Upper lobe of right lung (tissue), 1 donor: ENCODE measurements at places on chromosomes 7 and 10.
A peak's percentile ranks its signal among the peaks of the same experiment; 100 is the strongest.

DNA sequence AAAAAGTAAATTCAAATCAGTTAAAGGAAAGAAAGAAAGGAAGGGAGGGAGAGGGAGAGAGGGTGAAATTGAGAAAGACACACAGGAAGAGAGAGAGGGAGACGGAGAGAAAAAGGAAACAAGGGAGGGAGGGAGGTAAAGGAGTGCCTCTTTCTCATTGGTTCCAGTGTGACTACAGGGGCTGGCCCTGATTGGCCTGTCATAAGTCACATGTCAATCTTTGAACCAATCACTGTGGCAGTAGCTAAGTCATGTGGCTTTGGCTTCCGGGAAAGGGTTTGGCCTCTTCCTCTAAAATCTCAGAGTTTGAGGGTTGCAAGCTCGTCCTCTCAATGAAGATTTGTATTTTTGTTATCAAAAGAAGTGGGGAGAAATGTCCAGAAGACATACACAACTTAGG is 150.2 kb downstream of the RAB11FIP2 start:
- DNase-seq: no peak

GRCh38 chr10:116722736-116723427 is 19.5 kb downstream of the HSPA12A start:
- no peak for DNase-seq

DNA sequence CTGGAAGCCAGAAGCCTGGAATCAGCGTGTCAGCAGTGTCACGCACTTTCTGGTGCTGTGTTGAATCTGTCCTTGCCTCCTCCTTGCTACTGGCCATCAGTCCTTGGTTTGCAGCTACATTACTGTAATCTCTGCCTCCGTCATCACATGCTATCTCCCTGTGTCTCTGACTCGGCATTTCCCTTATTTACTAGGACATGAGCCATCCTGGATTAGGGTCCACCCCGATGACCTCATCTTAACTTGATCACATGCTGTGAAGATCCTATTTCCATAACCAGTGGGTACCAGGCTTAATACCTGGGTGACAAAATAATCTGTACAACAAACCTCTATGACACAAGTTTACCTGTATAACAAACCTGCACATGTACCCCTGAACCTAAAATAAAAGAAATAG is 518.0 kb upstream of the KLF6 start:
- no peak for DNase-seq

DNA sequence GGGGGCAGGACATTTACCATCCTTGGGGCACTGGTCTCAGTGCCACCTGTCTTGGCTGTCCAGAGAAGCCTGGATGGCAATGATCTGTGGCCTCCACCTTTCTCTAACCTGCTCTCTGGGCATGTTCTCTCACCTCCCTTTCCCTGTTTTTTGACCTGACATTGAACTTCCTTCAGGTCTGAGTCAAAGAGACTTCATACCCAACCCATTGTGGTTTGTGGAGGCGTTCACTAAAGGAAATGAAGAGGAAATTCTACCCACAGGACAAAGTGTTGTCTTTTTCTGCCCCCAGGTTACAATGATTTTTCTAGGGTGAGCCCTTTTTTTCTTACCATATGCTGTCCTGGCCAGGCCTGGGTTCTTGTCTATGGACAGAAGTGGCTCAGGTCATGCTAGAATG is 76.6 kb downstream of the CYP26A1 start:
- no peak for DNase-seq

GRCh38 chr7:80643336-80643915 is 5.0 kb downstream of the CD36 start:
- no peak for DNase-seq

- no peak for DNase-seq
These were observed 14.9 kb downstream of the TUBGCP2 start for GRCh38 chr10:133293810-133294119.

DNA sequence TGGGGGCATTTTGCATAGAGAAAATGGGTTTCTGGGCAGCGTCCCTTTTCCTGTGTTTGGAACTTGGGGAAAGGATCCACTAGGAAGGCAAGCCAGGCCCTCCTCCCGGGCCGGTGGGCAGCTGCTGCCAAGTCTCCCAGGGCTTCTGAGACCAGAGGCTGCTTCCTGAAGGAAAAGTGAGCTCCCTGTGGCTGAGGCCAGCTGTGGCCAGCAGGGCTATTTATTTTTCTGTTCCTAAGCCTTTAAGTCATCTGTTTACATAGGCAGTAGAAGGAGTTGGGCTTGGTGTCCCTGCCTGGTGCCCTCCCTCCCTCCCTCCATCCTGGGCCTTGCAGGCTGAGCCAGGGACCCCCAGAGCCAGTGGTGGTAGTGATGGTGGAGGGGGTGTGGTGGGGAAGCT is 70.5 kb upstream of the COL13A1 start:
- peak; percentile 60 for DNase-seq

GRCh38 chr7:129480674-129481363 is 21.5 kb upstream of the SMKR1 start:
- DNase-seq: no peak

DNA sequence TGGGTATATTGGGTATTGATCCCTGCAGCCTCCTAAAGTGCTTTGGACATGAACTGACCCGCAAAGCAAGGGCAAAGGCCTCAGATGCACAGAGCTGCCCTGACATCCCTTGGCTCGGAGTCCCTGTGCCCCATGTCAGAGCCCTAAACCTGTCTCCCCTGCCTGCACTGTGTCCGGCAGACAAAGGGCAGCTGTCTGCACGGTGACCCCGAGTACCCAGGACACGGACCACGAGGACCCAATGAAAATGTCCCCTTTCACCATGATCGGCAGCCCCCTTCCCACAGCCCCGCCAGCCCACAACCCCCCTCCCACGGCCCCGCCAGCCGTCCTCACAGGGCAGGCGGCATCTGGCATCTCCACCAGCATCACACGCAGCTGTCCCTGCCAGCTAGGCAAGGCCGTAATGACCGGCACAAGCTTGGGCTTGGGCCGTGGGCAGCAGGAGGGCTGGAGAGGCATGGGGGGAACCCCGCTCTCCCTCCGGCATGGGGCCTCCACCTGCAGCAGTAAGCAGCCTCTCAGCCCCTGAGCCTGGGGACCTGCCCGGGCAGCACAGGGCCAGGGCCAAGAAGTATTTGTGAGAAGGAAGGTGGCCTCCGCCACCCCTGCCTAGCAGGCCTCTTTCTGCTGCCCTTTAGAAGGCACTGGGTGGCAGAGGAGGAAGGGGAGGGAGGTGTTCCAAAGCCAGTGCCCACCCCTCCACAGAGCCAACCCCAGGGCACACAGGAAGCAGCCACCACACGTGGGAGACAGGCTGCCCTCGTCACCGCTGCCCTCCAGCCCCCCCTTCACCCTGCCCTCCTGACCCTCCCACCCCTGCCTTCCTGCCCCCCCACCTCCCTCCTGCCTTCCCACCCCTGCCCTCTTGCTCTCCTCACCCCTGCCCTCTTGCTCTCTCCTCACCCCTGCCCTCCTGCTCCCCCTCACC is 10.1 kb downstream of the NUDT1 start:
- peak; percentile 76 for DNase-seq

DNA sequence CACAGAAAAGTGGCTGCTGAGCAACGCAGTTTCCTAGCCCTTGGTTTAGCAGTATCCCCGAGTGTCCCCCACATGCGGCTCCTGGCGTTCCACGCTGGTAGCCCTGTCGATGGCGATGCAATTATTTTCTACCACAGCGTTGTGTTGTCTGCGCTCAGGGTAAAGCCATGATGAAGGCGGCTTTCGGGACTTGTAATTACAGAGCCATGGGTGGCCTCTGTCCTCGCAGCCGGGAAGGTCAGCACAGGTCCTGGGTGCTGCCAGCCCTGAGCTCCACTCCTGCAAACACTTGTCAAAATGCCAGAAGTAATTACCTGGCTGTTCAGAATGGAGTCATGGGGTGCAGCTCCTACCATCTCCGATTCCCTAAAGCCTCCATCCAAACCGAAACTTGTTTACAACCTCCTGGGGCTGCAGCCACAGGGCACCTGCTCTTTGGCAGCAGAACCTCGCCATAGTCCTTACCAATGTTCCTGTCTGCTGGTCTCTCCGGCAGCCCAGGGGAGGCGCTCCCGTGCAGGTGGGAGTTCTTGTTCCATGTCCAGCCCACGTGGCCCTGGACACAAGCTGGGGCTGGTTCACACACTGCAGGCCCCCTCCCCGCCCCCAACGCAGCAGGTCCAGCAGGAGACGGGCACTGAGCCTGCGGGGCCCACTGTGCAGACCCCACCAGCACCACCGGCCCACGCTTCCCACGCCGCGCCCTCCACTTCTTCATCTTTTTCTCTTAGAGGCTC is 512.6 kb downstream of the PTPRN2 start:
- peak; percentile 55 for DNase-seq

DNA sequence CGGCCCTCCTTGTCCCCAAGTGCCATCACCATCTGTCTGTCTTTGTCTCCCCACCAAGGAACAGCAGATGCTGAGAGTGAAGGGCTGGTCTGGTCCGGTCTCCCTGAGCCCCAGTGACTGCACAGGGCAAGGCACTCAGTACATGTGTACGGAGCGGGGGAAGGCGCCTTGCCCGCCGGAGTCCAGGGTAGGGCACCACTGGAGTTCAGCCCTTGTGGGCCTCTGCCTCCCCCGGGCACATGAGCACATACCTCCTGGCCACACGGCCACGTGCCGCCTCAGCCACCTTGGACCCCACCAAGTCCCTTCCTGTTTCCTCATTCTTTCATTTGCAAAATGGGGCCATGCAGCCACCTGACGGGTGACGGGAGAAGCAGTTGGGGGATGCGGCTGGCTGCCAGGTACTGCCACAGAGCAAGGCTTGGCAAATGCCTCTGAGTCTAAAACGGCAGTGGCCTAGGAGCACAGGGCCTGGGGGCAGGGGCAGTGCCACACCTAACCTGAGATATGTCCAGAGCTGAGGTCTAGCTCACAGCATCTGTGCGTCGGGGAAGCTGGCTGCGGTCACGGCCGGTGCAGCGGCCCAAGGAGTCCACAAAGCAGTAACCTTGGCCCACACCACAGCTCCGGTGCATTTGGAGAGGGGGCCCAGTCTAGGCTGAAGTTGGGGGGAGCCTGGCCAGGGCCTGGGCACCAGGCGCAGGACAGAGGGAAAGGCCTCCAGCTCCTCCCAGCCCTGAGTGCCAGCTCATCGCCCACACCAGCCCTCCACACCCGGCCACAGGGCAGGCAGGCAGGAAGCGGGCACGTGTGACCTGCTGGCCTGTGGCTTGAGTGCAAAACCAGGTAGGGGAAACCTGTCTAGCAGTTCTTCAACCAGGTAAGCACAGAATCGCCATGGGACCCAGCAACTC is 5.2 kb downstream of the ADAP1 start:
- DNase-seq: peak; percentile 61

- no peak for DNase-seq
These were observed 170.1 kb upstream of the NPVF start for GRCh38 chr7:25398418-25398817.

- DNase-seq: no peak
These were observed 63.0 kb upstream of the DRGX start for GRCh38 chr10:49458869-49459268.

DNA sequence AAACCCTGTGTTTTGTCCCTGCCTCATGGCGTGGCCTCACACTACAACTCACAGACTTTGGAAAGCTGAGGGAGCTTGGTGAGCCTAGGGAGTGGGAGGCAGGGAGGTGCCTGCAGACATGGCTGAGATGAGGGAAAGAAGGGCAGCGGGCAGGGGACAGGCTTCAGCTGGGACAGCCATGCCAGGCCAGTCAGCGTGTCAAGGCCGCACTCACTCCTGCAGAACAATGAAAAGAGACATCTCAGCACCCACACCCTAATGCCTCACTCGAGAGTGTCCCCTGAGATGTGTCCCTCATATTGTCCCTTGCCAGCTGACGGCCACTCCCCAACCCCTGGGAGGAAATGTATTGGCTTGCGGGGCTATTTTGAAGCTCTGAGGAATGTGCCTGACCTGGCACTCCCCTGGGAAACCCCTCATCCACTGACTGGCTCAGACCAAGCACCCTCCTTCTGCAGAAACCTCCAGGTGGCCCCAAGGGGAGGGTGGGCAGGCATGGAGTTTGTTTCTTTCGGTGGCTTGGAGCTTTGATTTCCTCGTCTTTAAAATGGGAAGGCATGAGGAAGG is 31.6 kb downstream of the SH3PXD2A start:
- DNase-seq: peak; percentile 46

GRCh38 chr7:3128857-3129490 is 85.3 kb upstream of the CARD11 start:
- no peak for DNase-seq

DNA sequence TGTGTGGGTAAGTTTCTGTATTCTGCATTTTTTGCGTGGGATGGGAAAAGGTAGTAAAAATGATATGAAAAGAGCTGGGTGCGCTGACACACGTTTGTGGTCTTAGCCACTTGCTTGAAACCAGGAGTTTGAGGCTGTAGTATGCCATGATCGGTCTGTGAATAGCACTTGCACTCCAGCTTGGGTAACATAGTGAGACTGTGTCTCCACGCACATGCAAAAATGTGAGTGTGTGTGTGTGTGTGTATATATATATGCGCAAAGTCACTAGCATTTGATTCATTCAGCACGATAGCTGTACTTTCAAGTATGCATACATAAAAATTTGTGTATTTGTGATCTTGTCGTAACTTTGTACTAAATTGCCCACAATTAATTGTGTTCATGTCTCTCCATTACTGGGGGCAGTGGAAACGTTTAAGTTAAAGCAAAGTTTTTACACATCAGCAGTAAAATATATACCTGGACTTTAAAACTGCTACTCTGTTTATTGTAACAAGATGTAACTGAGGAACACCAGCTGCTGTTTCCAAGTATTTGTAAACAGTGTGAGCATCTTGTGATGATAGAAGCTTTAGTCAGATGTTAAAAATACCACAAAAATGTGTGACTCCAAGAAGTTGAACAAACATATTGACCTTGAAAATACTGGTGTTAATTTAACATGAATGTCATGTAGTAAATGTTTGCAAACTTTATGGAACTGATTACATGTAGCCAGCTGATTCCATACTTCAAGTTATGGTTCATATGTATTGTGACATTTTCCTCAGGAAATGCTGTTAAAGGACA is 1.6 kb downstream of the ZRANB1 start:
- no peak for DNase-seq

GRCh38 chr7:120169996-120170783 is 102.8 kb upstream of the KCND2 start:
- DNase-seq: no peak

DNA sequence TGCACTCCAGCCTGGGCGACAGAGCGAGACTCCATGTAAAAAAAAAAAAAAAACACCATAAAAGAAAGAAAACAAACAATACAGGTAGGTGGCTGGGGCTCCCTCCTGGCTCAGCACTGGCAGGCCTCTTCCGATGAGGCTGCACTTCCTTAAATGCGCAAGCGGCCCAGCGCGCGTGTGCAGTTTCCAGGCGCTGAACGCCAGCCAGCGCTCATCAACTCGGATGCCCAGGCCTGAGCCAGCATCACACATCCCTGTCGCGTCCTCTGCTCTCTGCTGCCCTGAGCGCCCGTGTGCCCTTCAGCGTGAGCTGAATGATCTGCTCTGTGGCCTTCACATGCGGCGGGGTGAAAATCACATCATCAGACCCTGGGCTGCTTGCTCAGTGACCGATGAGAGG is 31.8 kb downstream of the NUDT1 start:
- DNase-seq: no peak

DNA sequence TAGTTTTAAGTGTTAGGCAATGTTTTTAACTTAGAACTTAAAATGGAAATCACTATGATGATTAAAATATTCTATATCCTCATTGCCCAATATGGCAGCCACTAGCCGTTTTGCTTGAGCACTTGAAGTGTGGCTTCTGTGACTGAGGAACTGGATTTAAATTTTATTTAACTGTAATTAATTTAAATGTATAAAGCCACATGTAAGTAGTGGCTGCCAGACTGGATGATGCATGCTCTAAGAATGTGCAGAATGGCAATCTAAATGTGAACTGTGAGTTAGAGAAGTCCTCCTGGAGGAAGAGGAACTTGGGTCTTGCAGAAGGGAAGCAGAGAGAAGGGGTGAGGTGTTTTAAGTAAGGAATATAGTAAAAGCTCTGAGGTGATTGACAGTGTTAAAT is 451.4 kb downstream of the SUGCT start:
- DNase-seq: no peak

- DNase-seq: no peak
These were observed 9.0 kb upstream of the GNA12 start for GRCh38 chr7:2853147-2853546.
